T-helper 17 cell (primary cell): ENCODE measurements at places on chromosomes 7 and 10. TPM values are rescaled to one million over a fixed set of nuclear protein-coding genes. Genes with fewer than 3 reads are reported as not detected.

ANKRD61 gene
- not detected for total RNA-seq

PON1 gene
- total RNA-seq, result not detected

SLC13A1 gene
- total RNA-seq, result not detected

CREB5 gene
- total RNA-seq, result 0.81 TPM

CFAP46 gene
- not detected for total RNA-seq

FOXP2 gene
- total RNA-seq, result not detected
